ENCODE measurements at places on chromosomes 5 and 9.
A peak's percentile ranks its signal among the peaks of the same experiment; 100 is the strongest.

DNA sequence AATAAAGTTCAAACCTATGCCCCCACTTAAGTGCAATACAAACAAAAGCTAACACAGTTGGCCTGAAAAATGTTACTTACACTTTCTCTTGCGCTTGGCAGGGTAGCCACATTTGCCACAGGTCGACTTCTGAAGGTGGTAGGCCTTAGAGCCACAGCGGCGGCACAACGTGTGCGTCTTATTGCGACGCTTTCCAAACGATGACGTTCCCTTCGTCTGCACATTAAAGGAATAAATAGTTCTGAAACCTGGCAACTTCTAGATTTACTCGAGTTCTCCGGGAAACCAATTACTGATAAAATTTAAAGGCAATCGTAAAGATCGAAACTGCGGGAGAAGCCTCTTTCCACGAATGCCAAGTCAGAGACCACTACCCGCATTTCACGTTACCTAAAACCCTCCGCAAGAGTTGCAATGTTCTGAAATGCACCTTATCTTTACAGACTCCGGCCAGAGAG is 602 bp downstream of the RPL37 start:
- peak; percentile 30 for DNase-seq

- no peak for DNase-seq
These were observed 130.1 kb upstream of the SLC44A1 start for GRCh38 chr9:105114318-105114717.

DNA sequence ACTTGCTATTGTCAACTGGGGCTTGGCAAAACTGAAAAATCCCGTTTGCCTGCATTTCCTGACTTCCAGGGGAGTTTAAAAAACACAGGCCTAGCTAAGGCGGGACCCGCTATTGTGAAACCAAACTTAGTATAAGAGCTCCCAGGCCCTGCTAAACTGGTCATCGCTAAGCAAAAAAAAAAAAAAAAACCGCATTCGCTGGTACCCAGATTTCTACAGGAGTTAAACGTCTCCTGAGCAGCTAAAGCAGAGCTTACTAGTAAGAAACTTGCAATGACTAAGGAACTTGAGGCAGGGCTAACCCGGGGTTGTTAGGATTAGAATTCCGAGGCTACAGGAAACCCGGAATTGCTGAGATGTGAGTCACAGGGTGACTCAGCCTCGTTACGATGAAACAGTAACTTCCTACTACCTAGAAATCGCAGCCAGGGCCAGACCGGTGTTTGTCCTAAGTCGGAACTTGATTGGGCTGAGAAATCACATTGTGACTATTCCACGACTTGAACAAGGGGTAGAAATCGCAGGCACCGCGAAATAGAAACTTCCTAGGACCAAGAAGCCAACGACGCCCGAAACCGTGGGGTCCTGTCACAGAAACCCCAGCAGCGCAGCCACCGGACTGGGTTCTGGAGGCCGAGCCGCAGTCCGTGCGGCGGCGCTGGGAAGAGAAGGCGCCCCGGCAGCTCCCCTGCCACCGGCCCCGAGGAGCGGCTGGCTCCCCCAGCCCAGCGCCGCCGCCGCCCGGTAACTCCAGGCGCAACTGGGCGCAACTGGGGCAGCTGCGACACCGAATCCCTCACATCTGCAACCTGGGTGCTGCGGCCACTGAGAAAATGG is 89.4 kb downstream of the ANXA2R start:
- peak; percentile 60 for DNase-seq

DNA sequence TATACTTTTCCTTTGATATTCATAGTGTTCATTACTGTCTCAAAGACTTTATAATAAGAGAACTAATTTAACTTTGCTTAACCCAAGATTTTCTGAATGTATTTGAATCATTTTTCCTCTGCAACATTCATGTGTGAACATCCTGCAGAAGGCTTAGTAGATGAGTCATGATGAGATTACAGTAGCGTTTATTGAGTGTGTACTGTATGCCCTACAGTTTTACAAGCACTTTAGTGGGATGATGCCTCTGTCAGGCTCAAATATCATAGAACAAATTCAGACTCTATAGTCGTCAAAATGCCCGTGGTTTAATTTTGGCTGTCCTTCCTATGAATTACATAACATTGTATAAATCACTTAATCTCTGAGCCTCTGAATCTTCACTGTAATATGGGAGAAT is 41.2 kb downstream of the FYB1 start:
- DNase-seq = no peak

GRCh38 chr9:78443946-78444345 is 147.0 kb downstream of the PSAT1 start:
- no peak for DNase-seq

DNA sequence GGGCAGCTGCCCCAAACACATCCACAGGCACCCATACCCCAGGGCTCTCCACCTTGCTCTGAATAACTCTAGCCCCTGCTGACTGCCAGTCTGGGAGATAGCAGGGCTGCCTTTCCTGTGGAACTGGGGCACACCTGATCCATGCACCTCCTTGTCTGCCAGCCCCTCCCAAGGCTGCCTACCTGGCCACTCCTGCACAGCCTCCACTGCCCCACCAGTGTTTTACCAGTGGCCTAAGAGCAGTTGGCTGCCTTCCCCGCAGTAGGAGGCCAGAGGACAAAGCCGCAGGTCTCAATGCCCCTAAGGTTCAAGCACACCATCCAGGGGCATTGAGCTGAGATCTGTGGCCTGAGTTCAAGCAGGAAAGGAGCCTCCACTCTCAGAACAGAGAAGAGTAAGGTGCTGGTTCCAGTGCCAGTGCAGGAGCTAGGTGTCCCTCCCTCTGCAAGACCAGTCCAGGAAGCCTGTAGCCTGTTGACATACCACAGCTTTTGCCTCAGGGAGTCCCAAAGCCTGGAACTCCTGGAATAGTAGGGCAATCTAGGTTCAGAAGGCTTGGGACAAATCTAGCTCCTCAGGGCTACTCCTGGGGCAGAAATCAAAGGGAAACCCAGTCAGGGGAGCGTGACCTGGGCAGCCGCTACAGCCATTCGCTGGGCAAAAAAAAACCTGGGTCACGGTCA is 514.5 kb upstream of the PTGER4 start:
- DNase-seq = no peak

GRCh38 chr5:2751592-2752021 is at the start of gene IRX2:
Gene IRX2 (minus strand): TSS chr5:2751677. CDS start chr5:2751413, 264 bp downstream.
- DNase-seq = no peak

- DNase-seq = no peak
These were observed 4.2 kb downstream of the AK1 start for GRCh38 chr9:127873223-127873691.

- no peak for DNase-seq
These were observed 58.3 kb downstream of the EGFLAM start for GRCh38 chr5:38316544-38317224.

GRCh38 chr9:136542241-136543040 is 3.4 kb downstream of the NOTCH1 start:
- DNase-seq = no peak

DNA sequence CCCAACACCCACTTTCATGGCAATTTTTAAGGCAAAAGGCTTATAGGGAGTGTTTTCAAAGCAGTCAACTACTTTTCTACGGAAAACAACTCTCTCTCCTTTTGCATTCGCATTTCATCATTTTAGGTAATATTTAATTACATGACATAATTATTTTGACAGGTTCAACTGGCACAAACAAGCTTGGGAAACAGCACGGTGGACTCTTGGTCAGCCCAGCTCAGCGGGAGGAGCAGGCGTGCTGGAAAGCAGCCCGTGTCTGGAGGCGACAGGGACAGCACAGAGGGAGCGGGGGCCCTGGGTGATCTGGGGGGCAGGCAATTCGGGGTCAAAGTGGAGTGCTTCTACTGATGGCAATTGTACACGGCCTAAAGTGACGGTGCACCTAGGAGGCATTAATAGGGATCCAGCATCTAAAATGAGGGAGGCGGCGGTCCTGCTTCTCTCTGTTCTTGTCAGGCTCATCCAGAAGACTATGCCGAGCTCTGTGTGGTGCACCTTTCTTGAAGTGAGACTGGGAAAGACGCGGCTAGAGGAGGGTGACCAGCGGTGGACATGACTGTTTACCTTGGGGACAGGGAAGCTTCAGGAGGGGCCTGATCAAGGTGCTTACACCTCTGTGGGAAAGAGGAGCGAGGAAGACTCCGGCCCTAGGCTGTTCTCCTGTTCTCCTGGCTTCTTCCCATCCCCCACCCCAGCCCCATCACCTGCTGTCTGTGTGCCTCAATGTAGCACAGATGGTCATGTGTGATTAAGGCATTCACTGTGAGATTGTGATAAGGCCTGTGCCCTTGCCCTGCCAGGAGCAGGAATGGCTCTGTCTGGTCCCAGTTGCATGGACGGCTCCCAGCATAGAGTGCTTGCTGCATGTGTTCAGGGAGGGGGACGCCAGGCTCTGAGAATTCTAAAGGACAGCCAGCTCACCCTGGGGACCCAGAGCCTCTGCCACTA is 3.4 kb downstream of the MYMK start:
- DNase-seq = no peak

DNA sequence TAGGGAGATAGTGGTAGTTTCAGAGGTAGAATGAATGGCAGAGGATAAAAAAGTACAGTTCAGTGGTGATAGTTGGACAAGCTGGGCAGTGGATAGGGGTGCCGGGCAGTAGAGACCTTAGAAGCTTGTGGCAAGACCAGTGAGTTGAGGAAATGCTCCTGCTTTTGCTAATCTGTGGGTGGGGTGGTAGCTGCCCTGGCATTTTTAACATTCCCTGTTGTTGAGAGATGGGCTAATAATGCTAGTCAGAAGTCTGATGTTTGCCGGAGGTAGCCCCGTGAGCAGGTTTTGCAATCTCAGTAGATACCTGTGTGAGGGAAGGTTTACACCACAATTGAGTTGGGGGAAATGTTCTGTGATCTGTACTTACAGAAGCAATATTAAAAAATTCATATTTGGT is 91.1 kb downstream of the TRIO start:
- no peak for DNase-seq

GRCh38 chr5:82340799-82341198 is 62.6 kb upstream of the RPS23 start:
- DNase-seq = no peak

GRCh38 chr9:703392-703791 is 138.1 kb upstream of the DMRT1 start:
- DNase-seq = no peak

- DNase-seq = no peak
These were observed 9.7 kb downstream of the PTGER4 start for GRCh38 chr5:40689438-40689837.

DNA sequence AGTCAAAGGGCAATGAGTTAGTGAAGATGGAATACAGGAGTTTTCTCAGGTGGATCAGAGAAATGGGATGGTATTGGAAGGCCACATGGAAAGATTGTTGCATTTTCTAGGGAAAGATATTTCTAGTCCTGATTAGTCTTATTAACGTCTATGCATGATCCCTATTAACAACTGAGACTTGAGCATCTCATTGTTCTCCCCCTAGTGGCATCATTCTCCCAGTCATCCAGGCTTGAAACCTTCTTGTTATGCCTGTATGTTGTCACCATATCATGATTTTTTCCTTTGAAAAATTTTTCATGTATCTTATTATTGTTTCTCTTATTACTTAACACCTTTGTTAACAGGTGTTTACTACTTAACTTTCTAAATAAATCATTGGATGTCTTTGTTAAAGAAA is 34.4 kb downstream of the KIF2A start:
- no peak for DNase-seq

- no peak for DNase-seq
These were observed 398.2 kb downstream of the SLCO4C1 start for GRCh38 chr5:101897914-101898313.

DNA sequence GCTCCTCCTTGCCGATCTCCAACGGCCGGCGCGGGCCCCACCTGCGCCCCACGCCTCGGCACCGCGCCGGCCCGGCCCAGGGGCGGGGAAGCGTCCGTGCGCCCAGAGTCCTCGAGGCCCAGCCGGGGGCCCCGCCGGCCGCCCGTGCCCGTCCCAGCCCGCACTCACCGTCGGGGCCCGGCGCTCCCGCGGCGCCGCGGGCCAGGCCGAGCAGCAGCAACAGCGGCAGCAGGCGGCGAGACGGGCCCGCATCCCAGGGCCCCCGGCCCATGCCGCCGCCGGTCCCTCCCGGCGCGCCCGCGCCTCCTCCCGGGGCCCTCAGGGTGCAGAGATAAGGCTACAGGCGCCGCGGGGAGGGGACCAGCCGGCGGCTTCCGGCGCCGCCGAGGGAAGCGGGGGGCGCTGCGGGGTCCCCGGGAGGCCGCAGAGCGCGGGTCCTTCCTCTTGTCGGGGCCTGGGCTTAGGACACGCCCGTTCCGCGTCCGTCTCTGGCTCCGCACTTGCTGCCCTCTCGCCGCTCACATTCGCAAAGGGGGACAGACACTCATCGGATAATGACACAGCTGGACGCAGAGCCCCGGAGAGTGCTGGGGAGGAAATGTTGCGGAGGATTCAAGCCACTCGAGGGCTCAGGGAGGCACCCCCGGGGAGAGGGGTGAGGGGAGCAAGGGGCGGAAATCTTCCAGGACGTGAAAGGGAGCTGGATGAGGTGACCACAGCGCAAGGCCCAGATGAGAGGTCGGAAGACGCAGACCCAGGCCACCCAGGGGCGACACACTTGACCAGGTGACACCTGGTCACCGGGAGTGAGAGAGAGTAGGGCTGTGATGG is at the start of gene SUSD1:
Gene SUSD1, minus strand, starts transcription at position 333 of the 831 bp plus-strand sequence. Its CDS starts 62 bp downstream, at position 271.
- peak; percentile 9 for DNase-seq

GRCh38 chr9:72042928-72043327 is 17.5 kb downstream of the C9orf57 start:
- DNase-seq = no peak

DNA sequence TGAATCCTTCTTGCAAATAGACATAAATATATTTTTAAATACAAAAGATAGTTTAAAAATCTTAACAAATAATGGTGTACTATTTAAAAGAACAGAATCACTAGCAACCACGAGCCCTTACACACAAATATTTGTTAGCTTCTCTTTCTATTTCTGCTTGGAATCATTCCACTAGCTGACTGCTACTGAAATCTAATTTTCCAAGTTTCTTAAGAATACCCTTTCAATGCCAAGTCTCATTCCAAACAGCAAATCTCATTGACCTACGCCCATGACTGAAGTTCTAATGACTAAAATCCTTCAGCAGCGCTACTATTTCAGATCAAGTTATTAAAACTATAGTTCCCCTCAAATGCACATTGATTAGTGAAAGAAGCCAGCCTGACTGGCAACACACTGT is 13.2 kb upstream of the PPP1R2B start:
- no peak for DNase-seq

DNA sequence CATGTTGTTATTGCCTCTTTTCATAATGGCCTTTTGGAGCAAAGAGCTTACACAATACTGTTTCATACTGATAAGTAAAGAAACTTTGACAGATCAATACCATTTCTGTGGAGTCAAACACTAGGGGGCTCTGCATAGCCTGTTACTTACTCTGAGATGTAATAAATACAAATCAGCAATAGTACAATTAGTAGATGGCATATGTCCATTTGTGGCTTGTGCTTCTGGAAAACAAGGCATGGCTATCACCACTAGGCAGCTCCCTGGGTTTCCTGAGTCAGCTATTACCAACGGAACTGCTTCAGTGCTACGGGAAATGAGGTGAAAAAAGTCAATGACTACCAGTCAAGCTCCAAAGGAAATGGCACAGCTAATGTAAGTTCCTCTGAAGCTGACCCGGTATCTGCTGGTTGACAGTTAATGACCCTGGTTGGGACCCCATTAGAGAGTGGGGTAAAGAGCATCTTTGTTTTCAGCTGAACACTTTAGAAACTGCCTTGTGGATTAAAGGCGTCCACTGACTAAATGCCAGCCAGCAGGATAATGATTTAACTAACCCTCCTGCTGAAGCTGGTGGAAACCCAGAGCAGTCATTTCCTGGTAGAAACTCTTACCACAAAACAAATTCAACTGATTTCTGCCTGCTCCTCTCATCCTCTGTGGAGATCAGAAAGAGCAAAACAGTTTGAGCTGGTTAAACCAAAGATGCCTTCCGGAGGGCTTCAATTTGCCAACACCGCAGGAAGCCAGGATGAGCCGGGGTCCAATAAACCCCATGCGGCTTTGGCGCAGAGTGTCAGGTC is 69.0 kb upstream of the FAM169A start:
- no peak for DNase-seq

GRCh38 chr9:12091865-12092527 is 601.2 kb upstream of the TYRP1 start:
- DNase-seq = no peak

Data from memory B cell (primary cell).